AG04450 (cell line): ENCODE measurements at places on chromosomes 4 and X.

- no peak for DNase-seq
These were observed 44.8 kb downstream of the CLDN34 start for GRCh38 chrX:10011991-10012390.

DNA sequence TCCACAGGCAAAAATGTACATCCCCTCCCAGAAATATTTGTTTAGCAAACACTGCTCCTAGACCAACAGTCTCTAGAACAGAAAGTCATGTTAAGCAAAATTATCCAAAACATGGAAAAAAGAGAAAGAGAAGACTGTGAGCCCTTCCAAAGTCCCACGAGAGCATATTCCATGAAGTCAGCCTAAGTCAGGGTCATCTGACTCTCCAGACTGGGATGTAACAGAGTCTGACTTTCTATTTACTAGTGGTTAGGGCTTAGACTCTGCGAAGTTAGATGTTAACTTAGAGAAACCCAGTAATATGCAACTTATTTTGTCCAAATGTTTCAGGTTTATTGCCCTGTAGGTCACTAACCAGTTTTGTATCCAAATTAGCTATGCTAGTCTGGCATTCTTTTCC is 102.3 kb downstream of the MID1 start:
- DNase-seq: no peak

GRCh38 chrX:45830343-45830742 is 629.7 kb upstream of the DIPK2B start:
- no peak for DNase-seq

- DNase-seq: no peak
These were observed 23.3 kb downstream of the BRCC3 start for GRCh38 chrX:155094468-155095061.

DNA sequence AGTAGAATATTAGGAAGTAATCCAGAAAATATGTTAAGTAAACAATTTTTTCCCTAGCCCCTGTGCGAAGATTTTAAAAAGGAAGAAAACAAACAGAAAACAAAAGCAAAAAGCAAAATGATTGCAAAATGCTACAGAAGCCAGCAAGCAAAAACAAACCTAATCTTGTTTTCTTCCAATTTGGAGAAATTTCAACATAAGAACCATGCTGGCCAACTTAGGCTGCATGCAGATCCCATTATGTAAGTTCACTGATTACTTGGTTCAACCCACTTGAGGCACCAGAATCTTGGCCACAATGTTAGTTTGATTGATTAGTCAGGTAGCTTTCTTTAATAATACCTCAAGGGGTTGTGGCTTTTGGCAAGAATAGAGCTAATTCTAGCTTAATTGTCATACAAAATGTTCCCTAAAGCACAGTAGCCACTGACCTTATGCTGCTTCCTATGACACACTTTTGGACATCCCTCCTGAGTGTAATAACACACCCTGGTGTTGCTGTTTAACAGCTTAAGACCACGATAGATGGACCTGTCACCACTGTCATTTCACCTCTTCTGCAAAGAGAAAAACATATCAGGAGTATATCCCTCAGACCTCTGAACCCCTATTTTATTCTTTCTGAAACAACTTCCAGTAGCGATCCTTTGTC is 2342.1 kb downstream of the PCDH7 start:
- DNase-seq: no peak

DNA sequence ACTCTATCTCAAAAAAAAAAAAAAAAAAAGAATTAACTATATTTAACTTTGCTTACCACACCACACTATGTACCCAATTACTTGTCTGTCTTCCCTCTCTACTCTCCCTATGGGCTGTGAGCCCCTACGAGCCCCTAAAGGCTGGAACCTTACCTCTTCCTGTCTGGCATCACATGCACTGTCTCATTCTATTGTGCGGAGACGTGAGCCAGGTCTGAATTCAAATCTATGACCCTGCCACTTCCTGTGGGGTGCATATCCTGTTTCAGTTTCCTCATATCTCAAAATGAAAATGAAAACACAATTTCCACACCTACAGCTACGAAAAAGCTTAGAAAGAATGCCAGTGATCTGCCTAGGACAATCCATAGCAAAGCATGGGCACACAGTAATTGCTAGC is 42.9 kb upstream of the HS3ST1 start:
- DNase-seq: no peak

GRCh38 chr4:127849505-127850234 is 31.0 kb upstream of the PLK4 start:
- DNase-seq: no peak

GRCh38 chrX:7444967-7445366 is 297.0 kb upstream of the PUDP start:
- no peak for DNase-seq

- DNase-seq: no peak
These were observed 28.1 kb upstream of the NYX start for GRCh38 chrX:41419082-41419481.

DNA sequence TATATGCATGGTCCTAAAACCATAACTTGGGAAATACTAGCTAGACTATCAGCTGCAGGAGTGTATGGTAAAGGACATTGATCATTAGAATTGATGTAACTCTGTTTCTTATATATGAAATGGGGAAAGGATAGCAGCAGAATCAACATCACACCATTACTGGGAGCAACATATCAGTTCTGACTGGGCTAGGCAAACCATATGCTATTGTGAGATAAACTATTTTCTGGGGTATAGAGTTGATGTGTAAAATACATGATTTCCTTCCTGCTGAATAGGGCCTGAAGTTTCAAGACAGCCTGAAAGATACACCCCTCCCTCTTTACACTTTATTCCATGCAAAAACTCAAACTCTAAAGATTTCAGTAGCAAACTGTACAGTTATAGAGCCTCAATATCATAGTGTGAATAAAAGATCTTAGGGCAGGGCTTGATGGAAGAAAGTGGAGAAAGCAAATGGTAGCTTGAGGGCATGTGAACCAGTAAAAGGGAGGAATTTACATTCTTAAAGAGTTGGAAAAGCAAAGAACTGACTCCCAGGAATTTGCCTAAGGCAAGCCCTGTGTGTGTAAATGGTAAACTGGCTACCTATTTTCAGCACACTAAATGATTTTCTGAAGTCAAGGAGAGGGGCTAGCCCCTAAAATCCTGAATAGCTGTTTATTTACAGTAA is 404.1 kb downstream of the MAPK10 start:
- DNase-seq: no peak

DNA sequence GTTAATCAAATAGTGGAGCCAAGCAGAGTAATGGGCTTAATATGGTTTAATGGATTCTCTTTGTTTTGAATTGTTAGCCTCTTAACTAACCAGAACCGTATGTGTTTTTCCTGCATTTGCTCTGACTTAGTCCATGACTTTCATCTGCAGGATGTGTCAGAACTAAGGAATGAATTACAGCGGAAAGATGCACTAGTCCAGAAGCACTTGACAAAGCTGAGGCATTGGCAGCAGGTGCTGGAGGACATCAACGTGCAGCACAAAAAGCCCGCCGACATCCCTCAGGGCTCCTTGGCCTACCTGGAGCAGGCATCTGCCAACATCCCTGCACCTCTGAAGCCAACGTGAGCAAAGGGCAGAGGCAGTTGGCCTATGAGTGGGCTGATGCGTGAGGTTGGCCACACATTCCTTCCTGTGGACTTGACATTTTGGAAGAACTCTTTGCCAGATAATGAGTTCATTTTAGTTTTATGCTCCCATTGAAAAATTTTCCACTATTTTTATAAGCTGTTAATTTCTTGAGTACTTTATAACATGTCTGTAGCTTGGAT is 9.1 kb downstream of the MED28 start:
- peak; percentile 10 for DNase-seq

GRCh38 chr4:100430451-100430850 is 87.4 kb downstream of the EMCN start:
- no peak for DNase-seq

- DNase-seq: no peak
These were observed 231.4 kb upstream of the ANKRD50 start for GRCh38 chr4:124943938-124944337.

DNA sequence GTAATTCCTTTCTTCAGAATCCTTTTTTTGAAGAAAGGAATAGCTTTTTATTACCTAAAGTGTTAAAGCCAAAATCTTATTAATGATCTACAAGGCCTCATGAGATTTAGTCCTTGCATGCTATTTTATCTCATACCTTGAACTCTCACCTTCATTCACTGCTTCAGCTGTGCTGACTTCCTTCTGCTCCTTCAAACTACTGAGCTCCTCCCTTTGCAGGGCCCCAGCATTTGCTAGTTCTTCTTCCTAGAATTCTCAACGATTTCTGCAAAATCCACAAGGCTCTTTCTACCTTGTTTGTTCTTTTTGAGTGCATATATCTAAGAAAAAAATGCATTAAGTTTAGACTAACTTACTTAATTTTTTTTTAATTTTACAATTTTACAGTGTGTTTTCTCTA is 619.5 kb downstream of the EPHA5 start:
- DNase-seq: no peak

DNA sequence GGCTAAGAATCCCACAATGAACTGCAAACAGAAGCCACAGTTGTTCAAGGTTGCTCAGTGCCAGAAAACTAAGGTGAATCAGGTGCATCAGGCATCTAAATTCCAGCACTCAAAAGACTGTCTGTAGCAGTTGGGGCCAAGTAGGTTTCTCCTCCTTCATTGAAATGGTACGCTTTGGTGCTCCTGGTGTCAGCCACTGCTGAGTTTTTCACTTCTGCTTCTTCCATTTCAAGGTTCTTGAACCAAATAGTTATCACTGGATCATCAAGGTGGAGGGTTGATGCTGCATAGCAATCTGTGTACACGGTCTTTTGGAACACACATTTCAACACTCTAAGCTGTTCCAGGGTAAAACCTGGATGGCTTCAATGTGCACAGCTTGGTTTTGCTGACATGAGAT is 74.4 kb downstream of the TMA16 start:
- DNase-seq: no peak

DNA sequence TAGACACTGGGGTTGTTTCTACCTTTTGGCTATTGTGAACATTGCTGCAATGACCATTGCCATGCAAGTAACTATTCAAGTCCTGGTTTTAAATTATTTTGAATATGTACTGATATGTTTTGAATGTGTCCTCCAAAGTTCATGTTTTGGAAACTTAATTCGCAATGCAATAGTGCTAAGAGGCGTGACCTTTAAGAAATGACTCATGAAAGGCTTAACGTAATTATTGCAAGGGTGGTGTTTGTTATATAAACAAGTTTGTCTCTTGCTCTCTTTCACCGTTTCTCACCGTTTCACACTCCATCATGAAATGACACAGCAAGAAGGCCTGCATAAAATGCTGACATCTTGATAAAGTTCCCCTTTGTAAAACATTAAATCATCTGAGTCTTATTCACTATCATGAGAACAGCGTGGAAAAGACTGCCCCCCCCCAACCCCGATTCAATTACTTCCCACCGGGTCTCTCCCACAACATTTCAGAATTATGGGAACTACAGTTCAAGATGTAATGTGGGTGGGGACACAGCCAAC is 506.9 kb upstream of the FAM47C start:
- DNase-seq: no peak

GRCh38 chr4:1759818-1760223 is 33.3 kb upstream of the FGFR3 start:
- no peak for DNase-seq

DNA sequence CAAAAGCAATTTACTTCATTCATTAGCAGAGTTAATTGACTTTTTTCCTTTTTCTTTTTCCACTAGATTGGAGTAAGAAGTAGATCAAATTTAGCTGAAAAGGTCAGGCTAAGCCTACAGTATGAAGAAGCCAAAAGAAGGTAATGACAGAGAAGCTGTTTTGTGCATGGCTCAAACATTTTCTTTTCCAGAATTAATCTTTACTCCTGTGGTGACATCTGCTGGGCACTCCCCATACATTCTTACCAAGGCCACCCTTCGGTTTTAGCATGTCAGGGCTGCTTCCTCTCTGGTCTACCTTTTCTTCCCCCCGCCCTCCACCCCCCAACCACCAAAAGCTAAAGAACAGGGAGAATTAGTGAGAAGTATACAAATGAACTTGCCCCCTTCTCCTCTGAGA is 70.2 kb downstream of the CLDN22 start:
- DNase-seq: no peak

- DNase-seq: peak; percentile 16
These were observed 292.9 kb downstream of the TLL1 start for GRCh38 chr4:166165829-166166420.

DNA sequence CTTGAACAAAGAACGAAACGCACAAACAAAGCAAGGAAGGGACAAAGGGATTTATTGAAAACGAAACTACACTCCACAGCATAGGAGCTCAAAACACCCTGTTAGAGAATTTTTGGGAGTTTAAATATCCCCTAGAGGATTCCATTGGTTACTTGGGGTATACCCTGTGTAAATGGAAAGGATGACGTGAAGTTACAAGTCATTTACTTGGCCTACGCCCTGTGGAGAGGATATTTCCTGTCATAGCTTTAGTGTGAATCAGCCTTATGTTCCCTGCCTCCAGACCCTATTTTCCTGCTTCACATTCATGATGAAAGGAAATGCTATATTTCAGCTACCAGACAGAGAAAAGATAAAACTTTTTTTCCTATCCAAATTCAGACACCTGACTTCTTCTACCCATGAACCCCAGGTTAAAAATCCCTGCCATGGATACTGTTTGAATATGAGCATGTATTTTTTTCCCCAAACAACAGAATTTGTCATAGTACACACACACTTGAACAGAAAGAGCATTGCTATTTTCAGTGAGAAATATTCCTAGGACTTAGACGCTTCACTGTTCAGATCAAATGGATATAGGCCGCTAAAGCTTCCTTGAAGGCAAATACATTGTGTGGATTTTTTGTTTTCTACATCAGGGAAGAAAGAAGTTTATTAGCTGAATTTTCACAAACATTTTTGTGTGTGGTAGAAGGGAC is 20.4 kb downstream of the PIN4 start:
- DNase-seq: peak; percentile 30

DNA sequence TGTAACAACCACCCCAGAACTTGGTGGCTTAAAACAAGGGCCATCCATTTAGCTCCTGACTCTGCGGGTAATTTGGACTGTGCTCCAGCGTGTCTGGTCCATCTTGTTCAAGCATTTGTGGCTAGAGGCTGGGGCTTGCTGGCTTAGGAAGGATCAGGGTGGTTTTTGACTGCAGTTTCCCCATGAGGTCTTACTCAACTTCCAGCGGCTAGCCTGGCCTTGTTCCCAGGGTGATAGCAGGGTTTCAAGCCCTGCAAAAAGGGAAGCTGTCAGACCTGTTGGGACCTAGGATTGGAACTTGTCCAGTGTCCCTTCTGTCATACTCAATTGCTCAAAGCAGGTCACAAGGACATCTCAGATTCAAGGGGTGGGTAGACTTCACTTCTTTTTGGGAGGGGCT is 205.9 kb downstream of the STIM2 start:
- DNase-seq: no peak

- no peak for DNase-seq
These were observed 118.3 kb downstream of the KCNIP4 start for GRCh38 chr4:21830272-21830671.
